RKO (cell line): ENCODE measurements at places on chromosomes 5 and 9.

- DNase-seq, result no peak
Measured at GRCh38 chr9:113659039-113659438, 195.5 kb downstream of the RGS3 start.

GRCh38 chr5:79147076-79147475 is 35.5 kb downstream of the BHMT start:
- DNase-seq, result no peak

DNA sequence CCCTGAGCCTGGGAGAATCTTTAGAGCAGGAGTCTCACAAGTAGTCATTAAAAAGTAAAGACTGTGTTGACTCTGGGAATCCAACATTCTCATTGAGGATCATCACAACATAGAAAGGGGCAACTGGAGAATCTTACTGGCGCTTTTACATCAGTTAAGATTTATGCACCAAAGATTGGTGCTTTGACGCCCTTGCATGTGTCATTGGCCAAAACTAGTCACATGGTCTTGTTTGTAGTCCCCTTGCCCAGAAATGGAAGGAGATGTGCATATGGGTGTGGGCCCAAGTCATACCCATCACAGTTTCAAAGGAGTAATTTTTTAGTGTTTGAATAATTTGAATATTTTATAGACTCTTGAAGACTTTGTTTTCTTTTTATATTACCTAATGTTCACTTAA is 228.2 kb downstream of the PRR16 start:
- no peak for DNase-seq

DNA sequence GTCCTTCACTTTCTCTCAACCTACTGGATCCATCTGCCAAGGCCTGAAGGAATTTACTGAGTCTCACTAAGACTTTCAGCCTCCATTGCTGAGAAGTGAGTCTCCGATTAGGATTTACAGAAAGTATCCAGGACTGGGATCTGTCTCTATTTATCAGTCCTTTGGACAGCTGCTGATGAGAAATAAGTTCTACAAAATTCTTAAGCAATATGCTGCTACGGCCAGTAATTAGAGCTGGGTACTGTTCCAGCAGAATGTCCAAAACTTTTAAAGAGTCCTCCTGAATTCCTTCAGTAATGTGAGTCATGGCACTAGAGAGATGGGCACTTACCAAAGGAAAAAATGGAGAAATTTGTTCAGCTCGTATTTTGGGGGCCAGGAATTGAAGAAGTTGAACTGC is 5.9 kb downstream of the TEX10 start:
- DNase-seq, result no peak

DNA sequence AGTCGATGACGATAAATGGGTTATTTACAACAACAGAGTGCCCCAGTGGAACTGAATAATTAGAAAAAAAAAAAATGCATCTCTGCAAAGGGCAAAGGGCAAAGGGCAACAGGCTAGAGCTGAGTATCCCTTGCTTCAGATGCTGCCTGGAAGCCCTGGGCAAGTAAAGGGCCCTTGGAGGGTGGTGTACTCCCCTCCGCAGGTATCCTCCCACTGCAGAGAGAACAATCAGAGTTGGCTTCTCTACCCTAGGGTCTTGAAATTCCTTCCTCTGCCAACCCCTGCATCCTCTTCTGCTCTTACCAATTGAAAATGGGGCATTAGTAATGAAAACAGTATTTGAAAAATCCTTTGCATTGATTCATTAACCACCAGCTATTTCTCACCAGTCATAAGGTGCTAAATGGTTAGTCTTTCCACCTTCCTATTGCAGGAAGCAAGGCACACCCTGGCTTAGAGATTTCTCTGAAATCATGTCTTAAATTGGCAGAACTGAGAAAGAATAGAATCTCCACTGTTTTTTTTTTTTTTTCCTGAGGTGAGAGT is 122.6 kb downstream of the SEMA6A start:
- DNase-seq, result no peak

DNA sequence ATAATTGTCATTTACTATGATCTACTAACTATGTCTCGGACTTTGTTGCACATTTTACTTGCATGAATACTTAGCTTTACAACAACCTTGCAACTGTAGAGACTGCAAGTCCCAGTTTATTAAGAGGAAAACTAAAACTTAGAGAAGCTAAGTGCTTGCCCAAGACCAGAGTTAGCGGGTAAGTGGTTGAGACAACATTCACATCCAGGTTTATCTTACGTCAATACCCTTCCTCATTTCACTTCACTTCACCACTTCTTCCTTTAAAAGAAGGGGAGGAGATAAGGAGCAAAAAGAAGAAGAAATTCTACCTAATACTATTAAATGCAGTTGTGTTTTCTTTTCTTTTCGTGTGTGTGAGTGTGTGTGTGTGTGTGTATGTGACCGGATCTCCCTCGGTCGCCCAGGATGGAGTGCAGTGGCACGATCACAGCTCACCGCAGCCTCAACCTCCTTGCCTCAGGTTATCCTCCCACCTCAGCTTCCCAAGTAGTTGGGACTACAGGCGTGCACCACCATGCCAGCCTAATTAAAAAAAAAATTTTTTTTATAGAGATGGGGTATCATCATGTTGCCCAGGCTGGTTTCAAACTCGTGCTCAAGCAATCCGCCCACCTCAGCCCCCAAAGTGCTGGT is 37.4 kb downstream of the MEGF9 start:
- no peak for DNase-seq

DNA sequence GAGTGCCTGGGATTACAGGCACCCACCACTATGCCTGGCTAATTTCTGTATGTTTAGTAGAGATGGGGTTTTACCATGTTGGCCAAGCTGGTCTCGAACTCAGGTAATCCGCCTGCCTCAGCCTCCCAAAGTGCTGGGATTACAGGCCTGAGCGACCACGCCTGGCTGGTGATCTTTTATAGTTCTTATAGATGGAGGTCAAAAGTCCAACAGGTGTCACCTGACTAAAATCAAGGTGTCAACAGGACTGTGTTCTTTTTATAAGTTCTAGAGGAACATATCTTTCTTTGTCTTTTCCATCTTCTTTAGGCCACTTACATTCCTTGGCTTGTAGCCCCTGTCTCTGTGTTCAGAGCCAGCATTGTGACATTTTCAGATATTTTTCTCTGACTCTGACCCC is 155.5 kb upstream of the SLC12A2 start:
- DNase-seq, result no peak

DNA sequence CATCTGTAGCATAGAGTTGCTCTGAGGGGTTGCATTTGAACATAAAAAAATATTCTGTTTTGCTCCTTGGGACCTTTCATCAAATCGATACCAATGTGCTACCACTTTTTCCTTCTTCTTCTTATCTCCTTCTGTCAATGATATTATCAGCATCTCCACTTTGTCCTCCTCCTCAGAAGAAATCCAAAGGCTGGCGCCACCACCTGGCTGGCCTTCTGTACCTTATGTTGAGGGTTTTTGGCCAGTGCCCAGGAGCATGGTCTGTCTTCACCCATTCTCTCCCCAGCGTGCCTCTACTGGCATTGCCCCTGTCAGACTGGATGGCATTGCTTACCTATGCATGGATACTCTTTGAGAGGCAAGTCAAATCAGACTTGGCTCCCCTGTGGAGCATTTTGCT is 167.2 kb downstream of the CFAP90 start:
- no peak for DNase-seq
